Activated CD4-positive, alpha-beta memory T cell treated with anti-CD3 and anti-CD28 coated beads, Interleukin-2, amount 10 ng/mL, durations not matched to agents 7 days and 5 days (primary cell): ENCODE measurements at places on chromosomes 6 and 20.

- DNase-seq, result no peak
Measured at GRCh38 chr6:23633996-23634395, 492.0 kb upstream of the NRSN1 start.

GRCh38 chr6:57173056-57173885, 1.1 kb downstream of the BAG2 start:
- DNase-seq, result peak; percentile 43

DNA sequence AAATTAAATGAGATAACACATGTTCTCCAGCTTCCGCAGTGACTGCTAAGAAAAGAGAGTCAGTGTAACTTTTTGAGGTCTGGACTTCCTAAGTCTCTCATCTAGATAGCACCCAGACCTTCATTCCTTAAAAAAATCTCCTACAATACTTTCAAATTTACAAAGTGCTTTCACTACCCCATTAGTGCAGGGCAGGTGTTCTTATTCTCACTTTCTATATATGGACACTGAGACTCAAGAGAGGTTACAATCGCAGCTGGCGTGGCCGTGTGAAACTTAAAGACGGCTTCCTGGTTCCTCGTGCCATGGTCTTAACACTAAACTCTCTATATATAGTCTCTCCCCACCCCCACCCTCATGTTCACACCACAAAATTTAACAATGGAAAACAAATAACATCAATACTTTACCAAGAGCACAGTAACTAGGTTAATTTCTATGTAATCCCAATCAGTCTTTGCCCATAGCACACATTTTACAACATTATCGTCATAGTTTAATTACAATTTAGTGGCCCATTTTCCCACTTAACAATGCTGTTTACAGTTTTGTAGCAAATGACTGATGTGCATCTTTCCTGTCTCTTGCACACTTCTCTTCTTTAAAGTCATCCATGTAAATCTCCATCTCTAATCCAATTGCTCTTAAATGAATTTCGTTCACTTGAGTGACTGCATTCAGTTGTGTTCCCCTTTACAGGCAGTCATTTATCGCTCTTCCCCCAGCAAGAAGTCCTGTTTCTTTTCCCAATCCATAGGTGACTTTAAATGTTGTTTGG, 78.8 kb upstream of the ARID1B start:
- no peak for DNase-seq

DNA sequence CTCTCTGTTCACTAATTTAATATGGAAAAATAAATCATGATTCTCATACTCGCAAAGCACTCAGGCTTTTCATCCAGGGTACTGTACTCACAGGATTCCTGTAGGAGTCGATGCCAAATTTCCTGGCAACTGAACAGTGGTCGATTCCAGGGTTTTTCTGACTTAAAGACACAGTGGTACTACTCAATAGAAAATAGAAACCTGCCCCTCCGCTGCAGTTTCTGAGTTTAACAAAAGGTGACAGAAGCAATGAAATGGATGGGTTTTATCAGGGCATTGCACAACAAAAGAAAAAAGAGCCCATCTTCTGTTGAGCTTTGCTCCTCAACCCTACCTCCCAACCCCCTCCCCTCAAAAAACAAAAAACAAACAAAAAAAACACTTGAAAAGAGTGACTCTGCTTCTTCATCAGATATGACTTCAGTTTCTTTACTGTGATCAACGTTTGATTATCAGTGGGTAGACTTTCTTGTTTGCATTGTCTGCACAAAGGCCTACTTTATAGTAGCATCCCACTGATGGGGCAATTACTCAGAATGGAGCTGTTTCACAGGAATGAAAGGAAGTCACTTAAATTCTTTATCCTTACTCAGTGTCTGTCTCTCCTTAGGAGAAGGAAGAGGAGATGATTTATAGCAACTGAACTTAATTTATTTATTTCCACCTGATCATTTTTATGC, 96.2 kb upstream of the FOXO3 start:
- DNase-seq, result no peak

DNA sequence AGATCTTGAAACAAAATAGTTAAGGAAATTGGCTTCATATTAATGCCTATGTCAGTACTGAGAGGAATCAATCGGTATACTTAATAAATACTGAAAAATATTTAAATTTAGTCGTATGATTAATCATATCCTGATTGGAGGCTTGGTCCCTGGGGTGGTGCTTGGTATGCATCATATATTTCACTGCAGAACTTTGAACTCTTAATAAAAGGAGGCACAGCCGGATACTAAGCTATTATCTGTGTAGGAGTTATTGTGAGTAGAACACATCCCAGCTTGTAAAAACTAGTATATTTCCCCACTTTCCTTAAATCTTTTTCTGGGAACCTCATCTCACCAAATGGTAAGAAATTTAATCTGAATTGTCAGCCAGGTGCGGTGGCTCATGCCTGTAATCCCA, 42.4 kb upstream of the SCAF8 start:
- no peak for DNase-seq

GRCh38 chr6:72913797-72914196, 291.9 kb downstream of the KCNQ5 start:
- DNase-seq, result no peak

DNA sequence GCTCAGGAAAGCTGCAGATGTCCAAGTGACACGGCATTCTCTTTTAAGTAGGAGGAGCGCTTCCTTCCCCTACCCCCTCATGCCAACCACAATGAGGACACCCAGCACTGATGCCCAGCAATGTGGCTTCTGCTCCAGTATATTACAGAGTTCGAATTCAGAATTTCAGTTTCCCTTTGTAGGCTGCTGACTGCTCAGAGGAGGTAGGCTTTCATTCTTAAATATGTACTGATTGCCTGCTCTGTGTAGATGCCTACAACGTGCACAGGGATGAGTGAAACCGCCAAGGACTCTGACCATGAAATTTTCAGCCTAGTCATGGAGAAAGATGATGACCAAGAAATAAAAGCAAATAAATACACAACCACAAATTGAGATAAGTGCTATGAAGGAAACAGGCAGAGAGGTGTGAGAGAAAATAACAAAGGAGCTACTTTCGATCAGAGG, 50.9 kb upstream of the TNFAIP3 start:
- DNase-seq, result peak; percentile 32

DNA sequence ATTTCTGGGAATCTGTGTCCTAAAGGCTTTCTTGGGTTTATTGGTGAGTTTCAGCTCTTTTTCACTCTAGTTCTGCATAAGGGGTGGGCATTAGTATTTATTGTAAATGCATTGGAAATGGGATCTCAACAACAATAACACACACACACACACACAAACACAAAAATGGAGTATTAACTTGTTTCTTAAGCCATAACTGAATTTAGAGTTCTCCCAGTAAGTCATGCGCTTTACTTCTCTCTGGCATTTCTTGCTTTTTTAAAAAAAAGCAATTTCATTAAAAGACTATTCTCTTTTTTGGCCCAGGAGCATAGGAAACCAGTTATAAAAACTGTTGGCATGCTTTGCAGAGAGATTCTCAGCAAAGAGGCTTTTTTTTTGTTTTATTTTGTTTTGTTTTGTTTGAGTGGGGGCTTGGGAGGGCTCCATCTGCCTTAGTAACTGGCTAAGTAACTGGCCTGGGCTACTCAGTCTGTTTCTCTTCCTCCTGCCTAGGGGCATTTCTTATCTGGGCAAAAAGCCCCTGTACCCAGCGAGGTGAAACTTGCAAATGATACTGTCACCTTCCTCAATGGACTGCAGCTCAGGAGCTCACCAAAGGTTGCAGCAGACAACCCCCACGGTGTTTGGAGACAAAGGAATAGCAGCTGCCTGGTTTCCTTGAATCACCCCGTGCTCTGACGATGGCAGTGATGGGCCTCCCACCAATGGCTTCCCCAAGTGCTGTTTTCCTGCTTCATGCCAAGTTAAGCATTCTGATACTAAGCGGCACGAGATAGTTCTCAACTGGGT, 128.5 kb downstream of the BCAS1 start:
- DNase-seq, result no peak

GRCh38 chr20:23315099-23315498, 35.5 kb upstream of the NXT1 start:
- DNase-seq, result no peak

DNA sequence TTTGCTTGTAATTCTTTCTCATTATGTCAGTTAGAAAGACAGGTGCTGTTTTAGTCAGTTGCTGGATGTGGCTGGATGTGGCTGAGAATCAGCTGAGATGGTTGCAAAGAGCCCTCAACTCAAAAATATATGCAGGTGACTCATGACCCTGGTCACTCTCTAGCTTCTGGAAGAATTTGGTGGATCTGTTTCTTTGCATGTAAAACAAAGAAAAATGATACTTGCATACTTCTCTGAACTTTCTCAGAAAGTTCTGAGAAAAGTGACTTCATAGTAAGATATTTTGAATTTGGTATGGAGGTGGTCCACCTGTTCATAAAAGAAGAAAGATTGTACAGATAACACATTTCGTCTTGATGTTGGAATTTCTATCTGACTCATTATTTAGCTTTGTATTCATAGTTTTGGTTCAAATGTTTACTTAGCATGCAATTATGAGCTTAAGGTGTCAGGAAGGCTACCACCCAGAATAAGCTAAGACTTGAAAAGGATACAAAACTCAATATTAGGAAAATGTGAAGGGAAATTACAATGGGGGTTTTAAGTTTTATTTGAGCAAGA, 163.2 kb upstream of the OLIG3 start:
- peak; percentile 58 for DNase-seq

- DNase-seq, result no peak
Measured at GRCh38 chr6:106146852-106147351, 60.8 kb downstream of the PRDM1 start.

DNA sequence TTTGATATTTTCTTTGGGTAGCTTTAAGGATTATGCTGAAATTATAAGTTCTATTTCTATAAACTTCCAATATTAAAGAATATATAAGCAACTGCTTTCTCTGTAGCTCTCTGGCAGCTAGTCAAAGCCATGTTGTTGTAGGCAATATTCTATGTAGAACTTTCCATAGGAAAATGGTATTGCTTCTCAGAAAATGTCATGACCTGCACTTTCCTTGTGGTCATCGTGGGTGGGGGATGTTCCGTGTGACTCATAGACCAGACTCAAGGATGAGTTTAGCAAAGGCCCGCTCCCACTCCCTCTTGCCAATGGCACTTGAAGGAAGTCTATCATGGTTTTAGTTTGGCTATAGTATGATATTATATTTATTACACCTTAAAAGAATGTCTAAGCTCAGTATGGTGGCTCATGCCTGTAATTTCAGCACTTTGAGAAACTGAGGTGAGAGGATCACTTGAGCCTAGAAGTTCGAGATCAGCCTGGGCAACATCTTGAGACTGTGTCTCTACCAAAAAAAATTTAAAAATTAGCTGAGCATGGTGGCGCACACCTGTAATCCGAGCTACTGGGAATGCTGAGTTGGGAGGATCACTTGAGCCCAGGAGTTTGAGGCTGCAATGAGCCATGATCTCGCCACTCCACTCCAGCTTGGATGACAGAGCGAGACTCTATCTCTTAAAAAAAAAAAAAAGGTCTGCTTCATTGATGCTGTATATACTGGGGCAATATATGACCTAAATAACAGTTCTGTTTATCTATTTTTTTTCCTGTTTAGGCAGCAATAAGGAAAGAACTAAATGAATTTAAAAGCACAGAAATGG, 36.6 kb upstream of the LTV1 start:
- DNase-seq, result peak; percentile 49

- DNase-seq, result no peak
Measured at GRCh38 chr20:36777167-36777566, 3.6 kb upstream of the DSN1 start.

DNA sequence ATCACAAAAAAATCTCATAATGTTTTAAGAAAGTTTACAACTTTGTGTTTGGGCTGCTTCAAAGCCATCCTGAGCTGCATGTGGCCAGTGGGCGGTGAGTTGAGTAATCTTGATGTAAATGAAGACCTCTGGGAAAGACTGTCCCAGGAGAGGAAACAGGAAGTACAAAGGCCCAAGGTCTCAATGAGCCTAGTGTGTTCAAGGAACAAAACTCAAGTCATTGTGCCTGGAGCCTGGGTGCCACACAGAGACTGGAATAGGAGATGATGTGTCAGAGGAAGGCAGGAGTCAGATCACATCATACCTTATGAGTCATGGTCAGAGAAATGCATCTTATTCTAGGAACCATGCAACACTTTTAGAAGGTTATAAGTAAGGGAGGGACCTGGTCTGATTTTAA, 51.5 kb downstream of the COL19A1 start:
- no peak for DNase-seq

DNA sequence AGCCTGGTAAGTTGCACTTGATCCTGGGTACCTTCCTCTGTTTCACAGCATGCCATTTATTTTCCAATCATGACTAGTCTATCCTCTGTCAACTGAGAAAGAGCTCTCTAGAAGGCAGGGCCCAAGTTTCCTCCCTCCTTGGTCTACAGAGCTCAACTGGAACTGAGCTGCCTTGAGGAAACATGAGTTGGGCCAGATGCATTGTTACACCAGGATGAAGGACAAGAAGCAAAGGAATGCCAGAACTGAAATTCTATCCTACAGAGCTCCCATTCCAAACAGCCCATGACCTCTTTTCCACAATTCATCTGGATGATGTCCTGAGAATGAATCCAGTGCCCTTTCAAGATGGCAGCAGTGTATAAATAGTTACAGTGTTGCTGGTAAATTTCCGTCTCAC, 66.7 kb upstream of the E2F3 start:
- DNase-seq, result no peak

DNA sequence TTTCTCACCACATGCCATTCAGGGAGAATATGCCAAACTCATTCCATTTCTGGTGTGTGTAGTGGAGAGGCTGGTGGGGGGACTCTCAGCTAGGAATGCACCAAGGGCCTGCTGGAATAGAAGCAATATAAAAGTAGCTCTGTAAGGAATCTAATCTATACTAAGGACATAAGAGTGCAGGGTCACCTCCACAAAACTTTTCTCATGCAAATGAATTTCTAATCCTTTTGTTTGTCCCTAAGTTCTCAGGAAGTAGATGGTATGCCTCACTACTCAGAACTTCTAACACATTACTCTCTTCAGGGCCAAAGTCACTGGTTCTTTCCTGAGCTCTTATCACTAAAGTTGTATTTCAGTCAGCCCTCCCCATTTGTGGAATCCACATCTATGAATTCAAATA, 427.2 kb downstream of the C6orf118 start:
- no peak for DNase-seq

DNA sequence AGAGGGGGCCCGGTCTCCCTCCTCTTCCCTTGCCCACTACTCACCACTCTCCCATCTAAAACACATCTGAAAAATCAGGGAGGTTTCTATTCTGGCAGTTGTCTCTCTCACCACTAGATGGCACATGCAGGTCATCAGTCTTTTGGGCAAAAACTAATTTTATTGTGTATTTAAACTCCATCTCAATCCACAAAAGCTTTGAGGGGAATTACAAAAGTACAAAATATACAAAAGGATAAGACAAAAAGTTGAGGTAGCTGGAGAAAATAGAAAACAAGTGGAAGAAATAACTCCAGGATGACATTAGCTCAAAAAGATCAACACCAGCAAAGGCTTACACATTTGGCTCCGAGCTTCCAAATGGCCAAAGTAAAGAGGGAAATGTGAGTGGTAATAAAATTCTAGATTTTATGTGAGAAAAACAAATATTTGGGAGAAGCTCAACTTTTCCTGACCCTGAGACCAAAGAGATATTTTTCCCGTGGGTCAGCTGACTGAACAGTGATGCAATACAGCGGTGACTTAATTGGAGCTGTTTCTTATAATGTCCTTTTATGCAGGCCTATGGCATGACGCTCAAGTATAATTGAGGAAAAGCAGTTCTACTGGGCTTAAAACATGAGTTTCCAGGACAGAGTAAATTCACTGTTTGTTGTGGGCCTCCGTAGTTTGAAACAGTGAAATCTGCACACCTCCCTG, 79.8 kb upstream of the CHD6 start:
- no peak for DNase-seq
